ENCODE measurements at places on chromosomes 7 and 10.

DNA sequence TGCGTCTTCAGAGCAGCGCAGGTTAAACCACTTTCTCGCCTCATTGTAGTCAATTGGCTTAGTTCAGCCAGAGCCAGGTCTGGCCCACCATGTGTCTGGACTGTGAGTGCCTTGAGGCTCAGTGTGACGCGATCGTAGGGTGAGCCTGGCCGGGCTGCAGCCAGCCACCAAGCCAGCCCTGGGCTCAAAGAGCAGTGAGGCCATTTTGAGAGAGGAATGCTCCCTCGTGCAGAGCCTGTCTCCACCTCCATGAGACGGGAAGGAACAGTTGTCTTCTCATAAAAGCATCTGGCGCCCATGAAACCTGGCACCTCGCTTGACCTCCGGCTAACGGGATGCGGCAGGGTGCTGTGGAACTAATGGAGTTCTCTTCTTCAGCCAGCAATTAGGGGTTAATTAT is 34.5 kb downstream of the LHPP start:
- DNase-seq = no peak

DNA sequence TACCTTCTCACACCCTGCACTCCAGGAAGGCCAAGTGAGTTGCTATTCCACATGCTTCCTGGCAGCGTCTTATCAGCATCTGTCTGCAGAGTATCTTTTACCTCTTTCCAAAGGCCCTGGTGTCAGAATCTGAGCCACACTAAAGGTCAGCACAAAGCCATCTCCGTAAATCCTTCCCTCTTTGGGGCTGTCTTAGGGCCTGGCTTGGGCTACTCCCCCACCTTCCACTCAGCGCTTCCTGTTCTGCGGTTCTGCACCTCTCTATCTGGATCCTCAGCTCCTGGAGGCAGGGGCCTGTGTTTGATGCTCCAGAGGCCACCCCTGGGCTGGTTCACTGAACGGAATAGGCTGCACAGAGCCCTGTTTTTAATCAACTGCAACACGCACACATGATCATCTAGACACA is 334.8 kb upstream of the GALNT17 start:
- DNase-seq = no peak

DNA sequence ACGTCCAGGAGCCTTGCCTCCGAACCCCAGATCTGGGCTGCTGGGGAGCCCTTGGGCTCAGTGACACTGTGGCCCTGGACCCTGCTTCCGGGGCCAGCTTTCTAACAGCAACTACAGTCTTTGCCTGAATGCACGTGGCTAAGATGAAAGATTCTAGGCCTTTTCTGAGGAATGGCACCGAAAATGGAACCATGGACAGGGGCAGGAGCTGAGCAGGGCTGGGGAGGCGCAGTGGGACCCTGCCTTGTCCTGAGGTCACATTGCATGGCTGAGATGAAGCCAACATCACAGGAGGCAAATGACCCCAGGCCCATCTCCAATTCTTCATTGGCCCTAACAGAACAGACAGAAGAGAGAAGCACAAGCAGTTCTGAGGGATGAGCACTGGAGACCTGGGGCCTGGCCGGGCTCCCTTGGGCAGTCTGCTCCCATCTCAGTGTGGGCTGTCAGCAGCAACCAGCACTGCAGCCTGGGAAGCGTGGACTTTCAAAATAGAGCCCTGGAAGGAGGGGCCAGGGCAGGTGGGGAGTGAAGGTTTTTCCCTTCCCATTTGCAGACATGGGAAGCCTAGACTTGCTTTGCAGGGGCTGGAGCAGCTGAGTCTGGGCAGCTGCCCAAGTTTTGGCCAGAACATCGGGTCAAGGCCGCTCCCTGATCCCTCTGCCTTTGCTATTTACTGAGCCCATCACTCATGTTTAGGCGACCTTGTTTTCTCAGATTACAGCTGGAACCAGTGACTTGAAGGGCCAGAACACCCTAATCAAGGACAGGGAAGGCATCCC is 114.4 kb upstream of the TCERG1L start:
- no peak for DNase-seq

- no peak for DNase-seq
Observed at GRCh38 chr7:45601816-45602540, 27.8 kb downstream of the ADCY1 start.

- DNase-seq = no peak
Observed at GRCh38 chr7:157991761-157992160, 595.9 kb downstream of the PTPRN2 start.

DNA sequence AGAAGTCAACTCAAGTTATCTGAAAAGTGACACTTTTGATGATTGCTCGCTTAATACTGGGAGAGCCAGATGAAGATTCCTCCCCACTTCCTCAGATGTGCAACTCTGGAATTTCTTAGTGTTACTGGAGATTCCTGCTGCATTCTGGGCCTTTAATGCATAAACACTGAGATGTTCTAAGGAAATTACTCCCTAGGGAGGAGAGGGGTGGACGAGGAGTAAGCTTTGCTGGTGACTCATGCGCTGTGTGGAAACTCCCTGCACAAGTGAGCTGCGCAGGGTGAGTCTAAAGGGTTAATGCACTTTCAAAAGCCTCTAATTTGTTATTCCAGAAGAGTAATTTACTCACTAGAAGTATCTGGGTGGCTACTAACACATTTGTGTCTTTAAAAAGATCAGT is 46.3 kb downstream of the EGFR start:
- peak; percentile 92 for DNase-seq

GRCh38 chr10:104038537-104038936 is 47.1 kb downstream of the COL17A1 start:
- no peak for DNase-seq

DNA sequence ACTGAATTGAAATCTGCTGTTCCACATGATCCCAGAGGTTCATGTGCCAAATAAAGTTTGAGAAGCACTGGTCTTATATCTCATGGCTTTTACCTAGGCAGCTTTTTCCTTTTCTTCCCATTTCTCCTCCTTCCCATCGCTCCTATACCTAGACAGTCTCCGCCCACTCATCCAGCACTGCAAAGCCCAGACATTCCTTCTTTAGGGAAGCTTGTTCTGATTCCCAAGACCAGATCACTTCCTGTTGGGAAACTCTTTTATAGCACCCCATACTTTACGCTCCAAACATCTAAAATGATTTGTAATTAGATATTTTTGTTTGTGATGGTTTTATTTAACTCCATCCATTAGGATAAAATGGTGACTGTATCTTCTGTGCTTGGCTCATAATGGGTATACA is 75.9 kb downstream of the BMPER start:
- peak; percentile 9 for DNase-seq

GRCh38 chr7:158430308-158431034 is 157.2 kb downstream of the PTPRN2 start:
- DNase-seq = no peak

GRCh38 chr7:3760651-3761050 is 459.6 kb downstream of the SDK1 start:
- DNase-seq = no peak

GRCh38 chr10:43042503-43043341 is 34.1 kb upstream of the RET start:
- DNase-seq = no peak

DNA sequence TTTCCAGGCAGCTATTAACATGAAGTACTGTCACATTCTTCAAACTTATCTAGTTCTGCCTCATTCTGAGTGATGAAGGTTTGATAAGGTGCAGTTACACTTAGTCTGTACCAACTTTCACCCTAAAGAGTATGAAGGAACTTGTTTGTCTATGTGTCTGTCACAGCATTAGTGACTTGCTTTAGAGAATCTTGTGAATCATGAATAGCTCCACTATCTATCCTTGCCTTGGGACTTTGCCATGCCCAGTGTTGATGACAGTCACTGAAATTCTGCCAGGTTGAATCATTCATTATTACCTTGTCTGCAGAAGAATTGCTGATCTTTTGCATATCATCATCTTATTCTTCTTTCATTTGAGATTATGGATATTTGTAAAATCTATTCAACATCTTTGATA is 50.9 kb upstream of the A1CF start:
- no peak for DNase-seq

DNA sequence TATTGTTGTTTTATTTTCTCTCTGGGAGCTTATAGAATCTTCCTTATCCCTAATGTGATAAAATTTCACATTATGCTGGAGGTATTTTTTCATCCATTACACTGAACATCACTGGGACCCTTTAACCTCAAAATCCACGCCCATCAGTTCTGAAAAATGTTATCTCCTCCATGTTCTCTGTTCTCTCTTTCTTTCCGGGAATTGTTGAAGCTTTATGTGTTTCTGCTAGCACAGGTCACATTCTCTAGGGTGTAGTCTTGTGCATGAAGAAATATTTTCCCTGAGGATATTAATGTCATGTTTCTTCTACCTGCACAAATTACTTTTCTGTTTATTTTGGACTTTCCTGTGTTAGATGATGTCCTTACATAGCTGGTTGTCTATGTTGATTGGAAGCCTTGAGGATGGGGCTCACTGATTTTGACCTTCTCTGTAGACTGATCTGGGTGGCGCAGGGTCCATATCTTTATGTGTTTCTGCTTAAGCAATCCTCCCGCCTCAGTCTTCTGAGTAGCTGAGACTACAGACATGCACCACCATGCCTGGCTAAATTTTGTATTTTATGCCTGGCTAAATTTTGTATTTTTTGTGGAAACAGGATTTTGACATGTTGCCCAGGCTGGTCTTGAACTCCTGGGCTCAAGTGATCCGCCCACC is 31.4 kb upstream of the IL6 start:
- no peak for DNase-seq

- no peak for DNase-seq
Observed at GRCh38 chr10:124132876-124133275, 39.5 kb upstream of the CHST15 start.

DNA sequence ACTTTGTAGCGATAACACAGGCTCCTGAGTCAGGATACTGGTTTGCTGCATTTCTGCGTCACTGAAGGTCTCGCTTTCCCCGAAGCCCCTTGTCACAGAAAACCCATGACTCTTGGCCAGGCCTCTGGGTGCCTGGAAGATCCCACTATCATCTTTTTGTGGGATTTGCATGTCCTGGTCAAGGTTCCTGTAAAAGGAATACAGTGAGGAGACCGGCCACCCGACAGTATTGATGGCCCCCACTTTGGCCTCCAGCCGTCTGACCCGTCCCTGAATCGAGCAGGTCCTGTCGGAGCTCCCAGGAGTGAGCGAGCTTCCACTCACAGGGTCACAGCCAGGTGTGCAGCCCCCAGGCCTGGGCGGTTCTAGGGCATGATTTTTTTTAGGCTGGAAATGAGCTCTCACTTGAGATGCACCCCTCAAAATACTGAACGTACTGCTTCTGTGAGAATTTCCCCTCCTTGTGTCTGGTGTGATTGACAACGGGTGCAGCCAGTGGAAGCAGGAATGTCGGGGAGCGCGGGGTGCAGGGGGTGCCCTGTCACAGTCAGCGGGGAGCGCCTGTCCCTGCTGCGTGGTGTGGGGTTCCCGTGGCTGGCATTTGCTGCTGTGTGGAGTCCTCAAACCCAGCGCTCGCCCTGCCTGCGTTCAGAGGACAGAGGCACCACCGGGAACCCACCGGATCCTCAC is 75.8 kb downstream of the DNAJB6 start:
- no peak for DNase-seq

GRCh38 chr10:78212786-78213175 is 179.1 kb downstream of the RPS24 start:
- DNase-seq = no peak

GRCh38 chr10:49298983-49299815 is at the start of gene C10orf71:
Gene C10orf71 (plus strand): TSS chr10:49299170. CDS start chr10:49322546, 23,376 bp downstream.
- peak; percentile 91 for DNase-seq

GRCh38 chr7:73721377-73721817 is 1.9 kb upstream of the STX1A start:
- peak; percentile 100 for DNase-seq

DNA sequence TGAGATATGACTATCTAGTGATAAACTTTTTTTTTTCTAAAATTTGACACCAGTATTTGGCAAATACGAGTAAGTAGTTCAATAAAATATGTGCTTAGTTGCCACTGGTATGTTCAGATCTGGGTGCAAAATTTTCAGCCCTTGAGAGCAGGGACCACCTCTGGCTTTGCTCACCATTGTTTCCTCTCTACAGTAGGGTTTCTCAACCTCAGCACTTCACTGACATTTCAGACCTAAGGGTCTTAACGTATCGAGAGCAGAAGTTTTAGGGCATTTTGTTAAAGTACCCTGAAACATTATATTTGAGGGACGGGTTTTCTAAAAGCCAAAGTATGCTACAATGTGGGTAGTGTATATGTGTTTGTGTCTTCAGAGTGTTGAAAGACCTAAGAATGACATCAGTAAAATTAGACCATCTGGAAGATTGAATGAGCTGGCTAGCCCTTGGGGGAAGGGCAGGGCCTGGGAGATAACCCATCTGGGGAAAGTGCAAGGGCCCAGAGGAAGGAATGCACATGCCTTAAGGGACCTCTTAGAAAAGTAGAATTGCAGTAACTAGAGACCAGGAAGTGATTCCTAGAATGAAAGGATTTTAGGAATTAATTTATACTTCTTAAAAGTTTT is 11.8 kb downstream of the BZW2 start:
- peak; percentile 63 for DNase-seq

DNA sequence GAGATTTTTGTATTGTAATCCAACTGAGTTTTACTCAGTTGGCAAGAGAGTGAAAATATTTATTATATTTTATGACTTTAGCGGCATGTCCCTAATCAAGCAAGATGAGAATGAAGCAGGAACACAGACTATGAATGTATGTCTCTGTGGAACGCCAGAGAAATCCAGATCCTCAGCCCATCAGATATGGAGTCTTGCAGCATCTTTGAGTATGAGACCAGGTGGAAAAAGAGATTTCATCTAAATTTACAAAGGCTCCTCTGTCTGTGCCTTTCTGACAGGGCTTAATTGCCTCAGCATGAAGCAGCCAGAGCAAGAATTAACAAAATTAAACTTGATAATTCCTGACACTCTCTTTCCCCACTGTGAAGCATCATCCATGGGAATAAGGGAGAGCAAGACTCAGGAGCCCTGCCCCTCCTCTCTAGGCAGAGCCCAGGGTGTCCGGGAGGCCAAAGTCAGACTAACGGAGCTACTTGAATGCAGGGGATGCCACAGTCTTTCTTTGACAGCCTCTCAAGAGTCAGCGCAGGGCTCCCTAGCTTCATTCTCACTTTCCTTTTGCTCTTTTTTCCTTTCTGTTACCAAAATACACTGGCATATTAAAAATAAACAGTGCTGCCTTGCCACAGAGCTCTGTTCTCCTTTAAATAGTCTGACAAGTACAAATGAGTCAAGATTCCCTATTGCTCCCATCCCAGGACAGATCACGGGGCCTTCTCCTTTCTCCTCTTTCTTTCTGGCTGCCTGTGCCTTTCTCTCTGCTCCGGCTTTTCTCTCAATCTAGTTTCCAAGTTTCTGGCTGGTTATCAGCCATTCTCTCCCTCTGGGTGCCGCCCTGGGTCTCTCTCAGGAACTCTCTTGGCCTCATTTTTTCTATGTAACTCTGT is 132.2 kb upstream of the INHBA start:
- DNase-seq = no peak

DNA sequence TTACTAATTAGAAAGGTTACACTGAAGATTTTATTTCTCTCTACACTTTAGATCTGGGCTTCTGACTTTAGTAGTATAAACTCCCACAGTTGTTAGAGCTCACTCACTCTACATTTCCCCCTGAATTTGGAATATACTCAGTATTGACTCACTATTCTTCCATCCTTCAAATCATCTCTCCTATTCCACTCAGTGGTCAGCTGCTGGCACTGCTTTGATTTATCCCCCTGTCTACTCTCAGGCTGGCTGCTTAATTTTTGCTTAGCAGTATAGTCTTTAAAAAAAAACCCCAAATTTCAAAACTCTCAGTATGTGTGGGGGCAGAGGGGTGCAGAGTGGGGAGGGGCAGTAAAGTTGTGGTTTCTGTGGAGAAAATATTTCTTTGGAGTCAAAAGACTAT is 68.9 kb downstream of the CDK6 start:
- peak; percentile 70 for DNase-seq

- DNase-seq = peak; percentile 59
Observed at GRCh38 chr7:636396-636795, 90.1 kb upstream of the DNAAF5 start.

- DNase-seq = no peak
Observed at GRCh38 chr7:40419806-40420205, 285.0 kb downstream of the SUGCT start.
